ENCODE measurements at places on chromosomes 7 and 10. TPM values are rescaled to one million over a fixed set of nuclear protein-coding genes. Genes with fewer than 3 reads are reported as not detected.

DNA sequence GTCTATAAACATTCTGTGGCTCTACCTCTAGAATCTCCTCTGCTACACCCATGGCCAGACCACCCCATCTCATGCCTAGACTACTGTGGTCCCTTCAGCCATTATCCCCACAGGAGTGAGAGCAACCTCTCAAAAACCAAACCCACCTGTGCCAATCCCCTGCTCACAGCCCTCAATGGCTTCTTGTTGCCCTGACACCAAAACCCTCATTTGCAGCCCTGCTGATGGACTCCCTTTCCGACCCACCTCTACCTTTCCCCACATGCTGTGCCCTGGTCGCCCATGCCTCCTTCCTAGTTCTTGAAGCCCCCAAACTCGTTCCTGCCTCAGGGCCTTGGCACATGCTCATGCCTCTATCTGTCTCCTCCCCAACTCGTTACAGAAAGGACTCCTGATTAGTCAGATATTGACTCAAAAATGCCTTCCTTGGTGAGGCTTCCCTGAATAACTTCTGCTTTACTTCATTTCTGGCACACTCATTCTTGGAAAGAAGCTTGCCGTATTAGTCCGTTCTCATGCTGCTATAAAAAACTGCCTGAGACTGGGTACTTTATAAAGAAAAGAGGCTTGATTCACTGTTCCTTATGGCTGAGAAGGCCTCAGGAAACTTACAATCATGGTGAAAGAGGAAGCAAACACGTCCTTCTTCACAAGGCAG lies 104.2 kb downstream of the TEX36 start:
- no peak for DNase-seq

DNA sequence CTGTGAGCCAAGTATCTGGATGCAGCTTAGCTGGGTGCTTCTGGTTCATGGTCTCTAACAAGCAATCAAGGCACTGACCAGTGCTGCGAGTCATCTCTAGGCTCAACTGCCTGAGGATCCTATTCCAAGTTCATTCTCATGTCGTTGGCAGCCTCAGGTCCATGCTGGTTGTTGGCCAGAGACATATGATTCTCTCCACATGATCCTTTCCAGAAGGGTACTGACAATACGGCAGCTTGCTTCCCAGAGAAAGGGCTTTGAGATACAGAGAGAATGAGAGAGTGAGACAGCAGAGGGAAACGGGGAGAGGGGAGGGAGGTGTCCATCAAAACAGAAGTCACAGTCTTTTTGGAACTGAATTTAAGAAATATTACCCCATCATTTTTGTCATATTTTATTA lies 405.6 kb downstream of the XPNPEP1 start:
- no peak for DNase-seq

DNA sequence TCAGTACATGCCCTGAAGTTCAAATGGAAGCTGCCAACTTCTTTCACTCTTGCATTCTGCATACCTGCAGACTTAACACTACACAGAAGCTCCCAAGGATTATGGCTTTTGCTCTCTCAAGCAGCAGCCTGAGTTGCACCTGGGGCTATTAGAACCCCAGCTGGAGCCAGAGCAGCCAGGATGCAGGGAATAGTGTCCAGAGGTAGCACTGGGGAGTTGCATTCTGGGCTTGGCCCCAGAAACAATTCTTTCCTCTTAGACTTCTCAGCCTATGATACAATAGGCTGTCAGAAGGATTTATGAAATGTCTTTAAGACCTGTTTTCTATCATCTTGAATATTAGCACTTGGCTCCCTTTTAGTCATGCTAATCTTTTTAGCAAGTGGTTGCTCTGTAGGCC lies 886.7 kb upstream of the GHITM start:
- no peak for DNase-seq

GRCh38 chr10:79023240-79024162 lies 45.3 kb upstream of the ZMIZ1 start:
- no peak for DNase-seq

The CTAGE8 gene
- polyA plus RNA-seq: 8.3 TPM

Measured in right lung (tissue), 10 donors.